ENCODE measurements at places on chromosomes 6 and 20.

DNA sequence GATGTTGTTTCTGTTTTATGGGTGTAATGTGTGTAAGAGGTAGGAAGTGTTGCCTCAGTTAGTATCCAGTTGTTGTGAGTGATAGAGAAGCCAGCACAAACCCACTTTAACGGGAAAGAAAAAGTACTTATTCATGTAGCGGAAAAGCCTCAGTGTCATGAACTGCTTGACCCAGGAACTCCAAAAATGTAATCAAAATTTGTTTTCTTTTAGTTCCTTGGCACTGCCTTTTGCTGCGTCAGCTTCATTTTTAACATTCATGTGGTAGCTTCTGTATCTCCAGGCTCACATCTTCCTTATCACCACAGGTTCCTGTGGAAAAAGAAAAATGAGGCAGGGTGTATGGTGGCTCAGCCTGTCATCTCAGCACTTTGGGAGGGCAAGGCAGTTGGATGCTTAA lies 46.4 kb upstream of the CCDC28A start:
- no peak for DNase-seq

DNA sequence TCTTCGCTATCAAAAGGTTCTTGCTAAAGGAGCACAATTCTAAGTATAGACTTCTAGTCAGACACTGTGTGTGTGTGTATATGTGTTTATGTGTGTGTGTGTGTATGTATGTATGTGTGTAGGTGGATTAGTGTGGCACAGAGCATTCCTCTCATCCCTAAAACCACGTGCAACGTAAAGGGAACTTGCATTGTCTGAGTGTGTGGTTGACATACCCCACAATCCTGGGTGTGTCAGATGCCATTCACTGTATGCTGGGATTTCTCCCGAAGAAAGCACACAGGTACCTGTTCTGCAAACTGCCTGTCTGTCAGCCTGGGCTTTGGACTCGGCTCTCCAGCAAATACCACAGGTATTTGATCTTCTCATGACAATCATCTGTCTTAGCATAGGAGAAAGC lies 42.3 kb upstream of the TBC1D7 start:
- DNase-seq: no peak

- no peak for DNase-seq
These were observed 1.6 kb downstream of the SCAND1 start for GRCh38 chr20:35952480-35953386.

- peak; percentile 42 for DNase-seq
These were observed 8.0 kb upstream of the UQCC2 start for GRCh38 chr6:33719326-33719987.

- no peak for DNase-seq
These were observed 145.8 kb downstream of the PREX1 start for GRCh38 chr20:48681873-48682426.

GRCh38 chr20:25057234-25058050 lies 497 bp downstream of the ACSS1 start:
- DNase-seq: peak; percentile 32

DNA sequence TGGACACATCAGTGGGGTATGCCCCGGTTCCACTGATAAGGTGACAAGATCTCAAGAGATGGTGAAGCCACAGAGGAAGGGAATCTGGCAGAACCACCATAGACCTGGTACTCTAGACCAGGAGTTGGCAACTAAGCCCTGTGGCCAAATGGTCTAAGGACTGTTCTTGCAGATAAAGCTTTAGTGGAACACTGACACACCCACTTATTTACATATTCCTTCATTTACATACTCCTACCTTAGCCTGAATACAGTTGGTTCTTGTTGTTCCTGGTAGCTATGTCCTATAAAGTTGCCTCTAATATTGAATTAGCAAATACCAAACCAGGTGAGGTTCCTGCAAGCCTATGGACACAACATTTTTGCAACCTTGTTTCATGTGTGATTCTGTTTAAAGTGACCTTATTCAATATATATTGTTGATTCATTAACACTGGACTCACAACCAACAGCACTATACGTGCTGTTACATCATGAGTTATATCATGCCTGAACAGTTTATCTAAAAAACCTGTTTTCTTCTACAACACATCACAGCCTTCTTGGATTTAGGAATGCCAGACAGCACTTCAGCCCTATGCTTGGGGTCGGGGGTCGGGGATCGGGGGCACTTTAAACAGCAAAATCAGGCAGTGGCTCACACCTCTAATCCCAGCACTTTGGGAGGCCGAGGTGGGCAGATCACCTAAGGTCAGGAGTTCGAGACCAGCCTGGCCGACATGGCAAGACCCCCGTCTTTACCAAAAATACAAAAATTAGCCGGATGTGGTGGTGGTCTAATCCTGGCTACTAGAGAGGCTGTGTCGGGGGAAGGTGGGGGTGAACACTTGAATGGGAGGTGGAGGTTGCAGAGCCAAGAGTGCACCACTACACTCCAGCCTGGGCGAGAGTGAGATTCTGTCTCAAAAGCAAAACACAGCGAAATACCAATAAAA lies 2.5 kb downstream of the CCDC167 start:
- no peak for DNase-seq

Data from DMS153 (cell line).